ENCODE measurements at places on chromosomes 7 and 10.

DNA sequence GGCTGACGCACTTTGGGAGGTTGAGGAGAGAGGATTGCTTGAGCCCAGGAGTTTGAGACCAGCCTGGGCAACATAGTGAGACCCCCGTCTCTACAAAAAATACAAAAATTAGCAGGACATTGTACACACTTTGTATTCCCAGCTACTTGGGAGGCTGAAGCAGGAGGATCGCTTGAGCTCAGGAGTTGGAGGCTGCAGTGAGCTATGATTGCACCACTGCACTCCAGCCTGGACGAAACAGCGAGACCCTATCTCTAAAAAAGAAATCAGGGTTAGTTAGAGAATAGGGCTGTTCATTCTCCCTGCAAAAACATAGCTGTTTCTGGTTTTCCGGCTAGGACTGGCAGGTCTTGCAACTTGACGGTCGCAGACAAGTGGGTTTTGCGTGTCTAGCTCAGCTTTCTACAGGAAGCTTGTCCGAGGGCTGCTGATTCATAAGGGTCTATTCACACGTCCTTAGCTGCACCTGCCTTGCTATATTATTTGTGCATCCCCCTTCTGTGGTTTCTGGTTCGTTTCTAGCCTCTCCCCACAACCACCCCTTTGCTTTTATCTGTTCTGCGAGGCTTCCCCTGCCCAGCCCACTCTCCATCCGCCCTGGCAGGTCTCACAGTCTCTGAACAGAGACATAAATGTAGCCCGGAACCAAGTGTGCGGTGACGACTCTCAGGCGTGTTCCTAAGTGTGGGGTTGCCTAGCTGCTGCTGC lies 10.7 kb downstream of the AMZ1 start:
- no peaks in the 10 kb centered on the region for H3K36me3 ChIP-seq
- H3K27ac ChIP-seq, result no peak overlapping the region
- H3K27me3 ChIP-seq, result no peaks in the 10 kb centered on the region
- peaks cover 4% of the 10 kb centered on the region for H3K4me1 ChIP-seq
- no peak overlapping the region for H3K4me3 ChIP-seq

GRCh38 chr7:123819001-123819400 lies 26.0 kb upstream of the HYAL4 start:
- no peak for DNase-seq
- H3K27me3 ChIP-seq, result no peaks in the 10 kb centered on the region
- H3K36me3 ChIP-seq, result no peaks in the 10 kb centered on the region
- H3K27ac ChIP-seq, result no peak overlapping the region
- H3K4me1 ChIP-seq, result no peaks in the 10 kb centered on the region
- H3K4me3 ChIP-seq, result no peak overlapping the region

DNA sequence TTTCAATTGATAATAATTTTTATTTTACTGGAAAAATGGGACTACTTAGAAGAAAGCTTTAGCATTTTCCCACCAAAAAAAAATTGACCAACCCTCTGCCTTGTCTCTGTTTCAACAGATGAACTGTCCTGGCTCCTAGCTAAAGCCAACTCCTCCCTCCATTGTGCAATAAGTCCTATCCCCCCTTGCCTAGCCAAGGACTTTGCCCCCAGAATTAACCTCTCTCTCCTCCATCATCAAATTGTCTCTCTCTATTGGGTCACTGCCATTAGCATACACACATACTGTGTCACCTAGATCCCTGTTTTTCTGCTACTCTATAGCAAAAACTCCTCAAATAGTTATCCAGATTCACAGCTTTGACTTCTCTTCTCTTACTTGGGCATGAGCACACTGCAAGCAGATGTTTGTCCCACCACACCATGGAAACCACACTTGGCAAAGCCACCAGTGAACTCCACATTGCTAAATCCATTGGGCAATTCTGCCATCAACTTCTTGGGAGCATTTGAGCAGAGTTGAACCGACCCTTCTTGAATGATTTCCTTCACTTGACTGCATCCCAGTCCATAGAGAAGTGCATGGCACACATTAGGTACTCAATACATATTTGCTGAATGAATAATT lies 91.4 kb upstream of the NEBL start:
- no peak overlapping the region for H3K4me3 ChIP-seq
- H3K4me1 ChIP-seq, result peaks cover 5% of the 10 kb centered on the region
- DNase-seq, result peak; percentile 59
- peaks cover 3% of the 10 kb centered on the region for H3K27me3 ChIP-seq
- H3K36me3 ChIP-seq, result no peaks in the 10 kb centered on the region

DNA sequence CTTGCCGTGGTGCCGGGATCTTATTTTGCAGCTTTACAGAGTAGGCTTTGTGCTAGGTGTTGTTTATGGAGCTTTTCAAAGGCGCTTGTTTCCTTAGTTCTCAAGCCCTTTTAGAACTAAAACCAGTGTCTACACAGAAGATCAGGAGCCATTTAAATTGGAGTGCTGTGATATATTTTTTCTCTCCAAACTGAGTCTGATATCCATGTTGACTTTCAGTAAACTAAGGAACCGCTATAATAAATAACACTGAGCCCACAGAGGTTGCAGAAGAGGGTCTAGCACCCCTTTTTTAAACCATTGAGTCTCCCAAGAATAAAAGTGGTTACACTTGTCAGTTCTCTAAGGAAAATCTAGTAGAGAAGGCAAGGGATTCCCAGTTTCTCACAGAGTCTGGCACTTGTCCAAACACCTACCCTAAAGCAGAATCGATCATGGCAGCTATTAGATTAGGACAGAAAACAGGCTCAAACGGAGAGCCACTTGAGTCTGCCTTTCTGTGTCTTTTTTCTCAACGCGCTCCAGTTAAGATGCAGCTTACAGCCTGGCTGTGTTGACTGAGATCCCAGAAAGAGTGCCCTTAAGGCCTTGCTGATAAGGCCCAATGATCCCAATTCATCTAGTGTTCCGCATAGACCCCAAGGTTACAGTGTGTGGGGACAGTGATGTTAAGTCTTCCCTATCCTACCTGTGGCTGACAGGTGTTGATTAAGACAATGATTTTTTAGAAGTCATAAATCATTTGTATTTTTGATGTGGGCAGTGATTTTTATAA lies 804 bp downstream of the TMEM106B start:
- no peak for DNase-seq
- no peaks in the 10 kb centered on the region for H3K27me3 ChIP-seq
- H3K4me3 ChIP-seq, result peak overlapping the region; percentile 86
- H3K27ac ChIP-seq, result peak overlapping the region; percentile 84
- no peaks in the 10 kb centered on the region for H3K36me3 ChIP-seq

- H3K27me3 ChIP-seq, result no peaks in the 10 kb centered on the region
- H3K36me3 ChIP-seq, result no peaks in the 10 kb centered on the region
- no peak for DNase-seq
- no peak overlapping the region for H3K27ac ChIP-seq
These were observed 417.6 kb downstream of the MAGI2 start for GRCh38 chr7:79035858-79036257.

DNA sequence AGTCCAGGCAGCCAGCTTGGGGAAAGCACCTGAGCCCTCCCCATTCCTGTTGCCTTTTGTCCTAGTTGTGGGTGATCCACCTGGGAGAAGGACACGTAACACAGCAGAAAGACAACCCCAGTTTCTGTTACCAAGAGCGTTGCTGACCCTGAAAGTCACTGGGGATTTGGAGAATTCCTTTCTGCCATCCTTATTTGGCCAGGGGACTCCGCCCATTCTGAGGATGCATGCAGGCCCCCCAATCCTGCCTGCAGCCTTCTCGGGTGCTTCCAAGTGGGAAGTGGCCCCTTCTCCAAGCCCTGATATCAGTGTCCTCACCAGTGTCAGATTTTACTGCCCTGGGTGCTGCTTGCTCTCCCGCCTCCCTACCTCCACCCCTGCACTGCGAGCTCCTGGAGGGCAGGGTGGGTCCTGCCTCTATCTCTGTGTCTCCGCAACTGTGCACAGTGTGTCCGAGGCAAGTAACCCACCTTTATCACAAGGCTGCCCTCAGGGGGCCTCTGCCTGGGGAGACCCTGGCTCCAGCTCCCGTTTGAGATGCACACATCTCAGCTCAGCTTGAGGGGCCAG lies 9.2 kb upstream of the ADCY1 start:
- H3K36me3 ChIP-seq, result no peaks in the 10 kb centered on the region
- H3K27ac ChIP-seq, result no peak overlapping the region
- no peaks in the 10 kb centered on the region for H3K4me1 ChIP-seq

GRCh38 chr10:103850572-103850895 lies 4.8 kb downstream of the SH3PXD2A start:
- no peak overlapping the region for H3K4me3 ChIP-seq
- H3K4me1 ChIP-seq, result no peaks in the 10 kb centered on the region
- no peaks in the 10 kb centered on the region for H3K27me3 ChIP-seq
- no peak overlapping the region for H3K27ac ChIP-seq

GRCh38 chr10:7403620-7404019 lies 7.2 kb downstream of the SFMBT2 start:
- peaks cover 24% of the 10 kb centered on the region for H3K27me3 ChIP-seq
- no peak for DNase-seq
- no peak overlapping the region for H3K27ac ChIP-seq
- H3K4me1 ChIP-seq, result peaks cover 15% of the 10 kb centered on the region

- H3K27ac ChIP-seq, result no peak overlapping the region
- H3K27me3 ChIP-seq, result no peaks in the 10 kb centered on the region
- DNase-seq, result no peak
- H3K4me1 ChIP-seq, result no peaks in the 10 kb centered on the region
- no peaks in the 10 kb centered on the region for H3K36me3 ChIP-seq
These were observed 43.8 kb upstream of the PAPSS2 start for GRCh38 chr10:87615856-87616255.

GRCh38 chr7:129469930-129470329 lies 32.4 kb upstream of the SMKR1 start:
- H3K27ac ChIP-seq, result no peak overlapping the region
- no peaks in the 10 kb centered on the region for H3K36me3 ChIP-seq
- no peak for DNase-seq
- H3K27me3 ChIP-seq, result no peaks in the 10 kb centered on the region
- H3K4me1 ChIP-seq, result no peaks in the 10 kb centered on the region

DNA sequence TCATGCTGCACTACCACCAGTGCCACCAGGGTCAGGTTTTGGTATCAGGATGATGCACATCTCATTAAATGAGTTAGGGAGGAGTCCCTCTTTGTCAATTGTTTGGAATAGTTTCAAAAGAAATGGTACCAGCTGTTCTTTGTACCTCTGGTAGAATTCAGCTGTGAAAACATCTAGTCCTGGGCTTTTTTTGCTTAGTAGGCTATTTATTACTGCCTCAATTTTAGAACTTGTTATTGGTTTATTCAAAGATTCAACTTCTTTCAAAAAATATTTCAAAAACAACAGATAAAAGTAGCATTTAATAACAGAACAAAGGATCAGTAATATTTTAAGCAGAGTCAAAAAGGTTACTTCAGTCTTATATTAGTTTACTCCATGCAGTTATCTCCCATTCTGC lies 6.4 kb upstream of the ZNF716 start:
- no peaks in the 10 kb centered on the region for H3K27me3 ChIP-seq
- H3K27ac ChIP-seq, result no peak overlapping the region
- H3K4me1 ChIP-seq, result no peaks in the 10 kb centered on the region
- no peaks in the 10 kb centered on the region for H3K36me3 ChIP-seq
- DNase-seq, result no peak

All from tibial artery (tissue), 4 donors.